ENCODE measurements at places on chromosomes 11 and 22.
A peak's percentile ranks its signal among the peaks of the same experiment; 100 is the strongest.

DNA sequence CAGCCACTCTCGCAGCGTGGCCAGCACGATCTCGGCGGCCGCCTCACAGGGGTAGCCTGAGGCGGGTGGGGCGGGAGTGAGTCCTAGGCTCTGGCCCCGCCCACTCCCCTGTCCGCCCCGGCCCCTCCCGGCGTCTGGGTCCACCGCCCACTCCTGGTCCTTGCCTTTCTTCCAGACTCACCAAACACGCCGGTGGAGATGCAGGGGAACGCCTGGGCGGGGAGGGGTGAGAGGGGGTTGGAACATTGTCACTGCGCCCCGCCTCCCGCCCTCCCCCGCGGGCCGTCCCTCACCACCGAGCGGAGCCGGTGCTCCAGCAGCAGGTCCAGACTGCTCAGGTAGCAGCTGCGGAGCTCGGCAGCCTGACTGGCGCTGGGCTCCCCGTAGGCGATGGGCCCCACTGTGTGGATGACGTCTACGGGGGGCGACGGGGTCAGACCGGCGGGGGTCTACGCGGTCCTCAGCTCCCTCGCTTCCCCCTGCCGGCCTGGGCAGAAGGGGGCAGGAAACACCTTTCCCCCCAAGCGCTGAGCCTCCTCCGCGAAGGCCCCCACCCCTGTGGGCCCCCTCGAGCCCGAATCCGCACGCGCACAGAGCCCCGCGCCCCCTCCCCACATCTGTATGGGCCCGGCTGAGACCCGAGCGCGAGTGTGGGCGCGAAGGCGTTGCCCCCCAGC, 13.2 kb downstream of the OTUB1 start:
- no peak for DNase-seq

- no peak for DNase-seq
Observed at GRCh38 chr11:99349151-99349673, 328.5 kb downstream of the CNTN5 start.

GRCh38 chr11:123188508-123189165, 6.4 kb downstream of the CLMP start:
- DNase-seq = peak; percentile 69

GRCh38 chr22:44965171-44965570, 44.6 kb downstream of the PHF21B start:
- no peak for DNase-seq

DNA sequence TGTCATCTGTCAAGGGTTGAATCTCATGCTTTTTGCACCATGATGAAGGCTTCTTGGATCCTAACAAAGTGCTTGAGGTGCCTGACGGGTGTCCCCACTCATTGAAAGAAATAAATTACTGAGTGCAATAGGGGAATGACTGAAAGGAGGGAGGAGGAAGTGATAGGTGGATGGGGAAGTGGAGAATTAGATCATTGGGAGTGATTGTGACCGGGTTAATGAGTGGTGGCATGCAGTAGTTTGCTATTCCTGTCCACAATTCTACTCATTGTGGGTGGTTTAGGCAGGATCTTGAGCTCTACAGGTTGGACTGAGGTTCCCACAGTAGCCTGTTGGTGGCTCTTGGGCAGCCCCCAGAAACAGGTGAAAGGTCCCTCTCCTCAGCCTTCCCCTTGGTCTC, 44.3 kb downstream of the THAP12 start:
- no peak for DNase-seq

DNA sequence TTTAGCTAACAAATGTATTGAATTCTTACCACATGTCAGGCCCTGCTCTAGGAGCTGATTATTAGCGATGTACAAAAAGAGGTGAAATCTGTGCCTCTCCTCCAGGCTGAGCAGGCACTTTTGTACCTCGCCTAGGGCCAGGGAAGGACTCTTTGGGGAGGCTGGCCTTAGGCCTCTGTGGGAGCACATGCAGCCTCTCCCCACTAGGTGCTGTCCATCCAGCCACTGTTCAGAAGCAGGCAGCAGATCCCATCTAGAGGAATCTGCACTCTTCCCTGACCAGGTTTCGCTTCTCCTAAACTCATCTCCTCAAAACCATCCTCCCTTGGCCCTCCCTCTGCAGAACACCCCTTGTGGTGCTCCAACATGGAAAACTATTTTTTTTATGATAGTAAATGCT, 51.9 kb upstream of the WT1 start:
- DNase-seq = no peak
